ENCODE measurements at places on chromosomes 6 and 20.

DNA sequence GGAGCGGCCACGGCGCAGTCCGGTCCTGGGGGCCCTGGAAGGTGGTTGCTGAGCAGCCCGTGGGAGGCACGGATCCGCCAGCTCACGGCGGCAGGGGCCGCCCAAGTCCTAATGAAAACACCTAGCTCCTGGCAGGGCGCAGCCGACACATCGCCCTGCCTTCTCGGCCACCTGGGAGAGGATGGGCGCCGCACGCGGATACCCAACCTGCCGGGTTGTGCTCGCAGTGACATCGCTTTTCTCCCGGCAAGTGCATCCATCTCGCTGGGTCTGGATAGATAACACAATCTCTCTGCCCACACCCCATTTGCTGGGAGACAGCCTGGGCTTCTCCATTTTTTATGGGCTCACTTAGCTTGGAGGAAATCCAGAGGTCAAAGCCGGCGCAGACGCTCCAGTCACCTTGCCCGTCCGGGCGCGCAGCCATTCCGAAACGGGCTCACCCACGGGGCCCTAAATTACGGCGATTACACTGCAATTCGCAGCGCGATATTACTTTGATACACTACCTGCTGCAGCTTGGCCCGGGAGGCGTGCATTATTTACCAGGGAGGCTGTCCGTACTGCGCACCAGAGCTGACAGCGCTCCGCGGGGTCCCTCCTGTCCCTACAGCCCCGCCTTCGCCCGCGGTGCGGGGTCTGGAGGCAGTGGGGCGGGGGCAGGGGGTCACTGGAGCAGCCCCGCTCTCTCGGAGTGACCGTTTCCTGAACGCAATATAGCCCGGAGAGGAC, 36.2 kb upstream of the CCDC167 start:
- DNase-seq = no peak

- DNase-seq = no peak
These were observed 78.9 kb downstream of the SLX4IP start for GRCh38 chr20:10513931-10514575.

DNA sequence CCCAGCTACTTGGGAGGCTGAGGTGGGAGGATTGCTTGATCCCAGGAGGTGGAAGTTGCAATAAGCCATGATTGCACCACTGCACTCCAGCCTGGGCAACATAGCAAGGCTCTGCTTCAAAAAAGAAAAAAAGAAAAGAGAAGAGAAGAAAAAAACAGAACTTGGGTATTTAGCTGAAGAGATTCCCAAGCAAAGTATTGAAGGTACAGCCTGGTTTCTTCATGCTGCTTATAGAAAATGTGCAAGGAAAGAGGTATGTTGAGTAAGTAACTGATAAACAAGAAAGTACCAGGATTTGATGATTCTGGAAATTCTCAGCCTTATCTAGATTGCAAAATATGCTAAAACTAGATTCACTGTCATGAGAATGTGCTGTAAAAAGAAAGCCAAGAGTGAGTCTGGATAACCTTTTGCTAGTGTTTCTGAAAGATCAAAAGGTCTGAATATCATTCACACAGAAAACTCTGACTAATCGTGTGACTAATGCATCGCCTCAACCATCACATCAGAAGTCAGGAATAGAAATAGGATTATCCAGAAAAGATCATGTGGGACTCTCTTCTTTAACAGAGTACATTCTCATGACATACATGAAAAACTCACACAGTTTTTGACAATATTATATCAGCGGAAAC, 32.4 kb upstream of the NOP56 start:
- DNase-seq = peak; percentile 35

DNA sequence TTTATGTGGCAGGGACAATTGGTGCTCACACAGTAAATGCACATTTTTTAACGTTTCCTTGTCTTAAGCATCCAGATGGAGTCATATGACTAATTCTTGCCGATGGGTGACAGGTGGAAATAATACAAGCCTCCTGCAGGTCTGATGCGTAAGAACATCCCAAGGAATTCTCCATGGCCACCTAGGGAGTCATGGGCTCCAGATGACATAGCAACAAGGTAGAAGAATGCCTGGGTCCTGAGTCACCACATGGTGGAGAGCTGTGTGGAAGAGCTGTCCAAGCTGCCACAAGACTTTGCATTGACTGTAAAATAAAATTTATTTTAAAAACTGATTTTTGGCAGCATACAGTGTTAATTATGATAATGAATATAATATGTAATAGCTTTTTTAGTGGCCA, 77.0 kb upstream of the MAP3K7 start:
- DNase-seq = no peak

GRCh38 chr20:31406115-31406514, at the start of gene DEFB121:
Gene DEFB121, minus strand, starts transcription at chr20:31406215. Its CDS starts 63 bp downstream, at chr20:31406152.
- DNase-seq = no peak

GRCh38 chr6:52553158-52553557, 23.7 kb downstream of the TRAM2 start:
- DNase-seq = no peak

DNA sequence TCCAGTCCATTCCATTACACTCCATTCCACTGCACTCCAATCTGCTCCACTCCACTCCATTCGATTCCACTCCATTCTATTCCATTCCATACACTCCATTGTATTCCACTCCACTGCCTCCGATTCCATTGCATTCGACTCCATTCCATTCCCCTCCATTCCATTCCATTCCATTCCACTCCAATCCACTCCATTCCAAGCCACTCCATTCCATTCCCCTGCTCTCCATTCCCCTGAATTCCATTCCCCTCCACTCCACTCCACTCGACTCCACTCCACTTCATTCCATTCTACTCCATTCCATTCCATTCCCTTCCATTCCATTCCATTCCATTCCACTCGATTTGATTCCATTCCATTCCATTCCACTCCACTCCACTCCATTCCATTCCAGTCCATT, 25.7 kb upstream of the DEFB125 start:
- no peak for DNase-seq

DNA sequence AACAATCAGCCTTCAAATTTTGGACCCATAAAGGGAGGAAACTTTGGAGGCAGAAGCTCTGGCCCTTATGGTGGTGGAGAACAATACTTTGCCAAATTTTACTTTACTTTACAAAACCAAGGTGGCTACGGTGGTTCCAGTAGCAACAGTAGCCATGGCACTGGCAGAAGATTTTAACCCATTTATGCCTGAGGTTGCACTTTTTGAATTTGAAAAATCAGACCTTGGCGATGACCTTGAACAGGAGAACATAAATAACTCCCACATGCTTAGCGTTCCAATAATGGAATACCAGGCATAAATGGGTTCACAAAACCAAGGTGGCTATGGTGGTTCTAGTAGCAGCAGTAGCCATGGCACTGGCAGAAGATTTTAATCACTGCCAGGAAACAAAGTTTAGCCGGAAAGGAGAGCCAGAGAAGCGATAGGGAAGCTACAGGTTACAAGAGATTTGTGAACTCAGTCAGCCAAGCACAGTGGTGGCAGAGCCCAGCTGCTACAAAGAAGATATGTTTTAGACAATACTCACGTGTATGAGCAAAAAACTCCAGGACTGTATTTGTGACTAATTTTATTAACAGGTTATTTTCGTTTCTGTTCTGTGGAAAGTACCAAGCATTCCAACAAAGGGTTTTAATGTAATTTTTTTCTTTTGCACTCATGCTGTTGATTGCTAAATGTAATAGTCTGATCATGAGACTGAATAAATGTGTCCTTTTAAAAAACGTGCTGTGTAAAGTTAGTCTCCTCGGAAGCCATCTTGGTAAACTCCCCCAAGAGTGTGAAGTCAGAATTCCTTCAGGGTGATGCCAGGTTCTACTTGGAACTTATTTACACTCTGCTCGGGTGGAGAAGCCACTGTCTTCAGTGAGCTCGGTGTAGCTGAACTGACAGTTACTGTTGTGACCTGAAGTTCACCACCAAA, 6.7 kb downstream of the SFT2D1 start:
- DNase-seq = no peak

DNA sequence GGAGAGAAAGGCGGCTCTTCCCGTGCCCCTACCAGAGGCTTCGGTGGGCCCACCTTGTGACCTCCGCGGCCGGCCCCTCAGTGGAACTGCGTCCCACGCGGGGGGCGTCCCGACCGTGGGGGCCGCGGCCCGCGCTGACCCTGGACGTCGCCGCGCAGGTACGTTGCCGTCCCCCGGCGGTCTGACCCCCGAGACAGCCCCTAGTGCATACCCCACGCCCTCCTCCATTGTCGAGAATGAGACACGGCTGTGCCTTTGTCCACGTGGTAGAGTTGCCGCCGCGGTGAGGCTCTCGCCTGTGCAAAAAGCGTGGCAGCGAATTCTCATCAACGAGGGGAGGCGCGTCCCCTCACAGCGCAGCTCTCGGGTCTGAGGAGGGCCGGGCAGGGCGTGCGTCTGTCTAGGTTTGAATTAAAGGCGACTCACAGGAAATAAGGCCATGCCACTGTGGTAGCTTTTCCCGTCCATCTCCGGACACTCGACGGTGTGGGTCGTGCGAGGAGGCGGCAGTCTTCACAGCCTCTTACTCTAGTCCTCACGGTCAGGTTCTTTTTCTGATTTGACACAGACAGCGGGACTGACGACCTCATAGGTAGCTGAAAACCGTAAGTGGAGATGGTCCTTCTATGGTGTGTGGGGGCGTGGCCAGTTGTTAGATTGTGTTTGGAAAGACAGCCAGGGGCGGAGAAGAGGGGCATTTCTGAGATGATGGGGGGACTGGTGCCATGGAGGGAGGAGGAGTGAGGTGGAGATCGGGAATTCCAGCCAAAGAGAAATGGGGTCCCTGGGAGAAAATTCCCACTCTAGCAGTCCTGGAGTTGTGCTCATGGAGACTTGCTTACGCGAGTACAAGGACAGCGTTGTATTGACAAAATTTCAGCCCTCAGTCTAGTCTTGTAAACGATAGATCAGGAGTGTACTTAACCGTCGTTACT, 580 bp downstream of the NXT1 start:
- DNase-seq = peak; percentile 47

DNA sequence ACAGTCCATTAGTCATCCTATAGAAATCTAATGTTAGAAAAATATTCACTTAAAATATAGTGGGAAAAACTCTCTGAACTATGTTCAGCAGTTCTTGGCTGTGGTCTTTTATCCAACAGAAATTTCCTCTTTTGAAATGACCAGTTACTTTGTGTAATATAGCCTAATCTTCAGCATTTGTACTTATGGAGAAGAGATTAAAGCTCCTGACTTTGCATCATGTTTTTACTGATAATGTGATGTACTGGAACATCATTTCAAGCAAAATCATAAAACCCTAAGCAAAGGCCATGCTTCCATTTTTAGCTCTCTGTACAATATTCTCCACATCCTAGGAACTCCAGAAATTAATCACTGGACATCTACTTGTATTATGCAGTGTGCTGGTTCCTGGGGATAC, 430.8 kb upstream of the RUNX2 start:
- DNase-seq = no peak

DNA sequence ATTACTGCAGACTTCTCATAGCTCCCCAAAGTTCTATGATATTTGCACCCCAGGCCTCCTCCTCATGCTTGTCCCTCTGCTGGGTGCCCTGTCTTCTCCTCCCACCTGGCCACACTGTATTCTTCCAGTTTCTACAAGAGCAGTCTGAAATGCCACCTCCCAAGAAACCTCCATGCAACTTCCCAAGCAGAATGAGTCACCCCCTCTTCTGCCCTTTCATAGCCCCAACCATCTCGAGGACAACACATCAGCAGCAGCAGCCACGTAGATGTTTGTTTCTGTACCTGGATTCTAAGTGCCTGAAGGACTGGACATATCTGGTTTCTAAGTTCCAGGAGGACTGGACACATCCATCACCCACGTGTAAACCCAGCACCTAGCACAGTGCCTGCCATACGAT, 6.6 kb upstream of the ULBP2 start:
- no peak for DNase-seq

- DNase-seq = no peak
These were observed 108.7 kb downstream of the ERMARD start for GRCh38 chr6:169859978-169860703.

GRCh38 chr6:44535967-44536366, 148.5 kb downstream of the CDC5L start:
- no peak for DNase-seq

GRCh38 chr20:61694682-61695081, 371.0 kb downstream of the TAF4 start:
- DNase-seq = no peak

- DNase-seq = no peak
These were observed 7.2 kb upstream of the SLC35D3 start for GRCh38 chr6:136914947-136915346.

- DNase-seq = peak; percentile 65
These were observed 8.7 kb downstream of the TRIM38 start for GRCh38 chr6:25971187-25971821.

DNA sequence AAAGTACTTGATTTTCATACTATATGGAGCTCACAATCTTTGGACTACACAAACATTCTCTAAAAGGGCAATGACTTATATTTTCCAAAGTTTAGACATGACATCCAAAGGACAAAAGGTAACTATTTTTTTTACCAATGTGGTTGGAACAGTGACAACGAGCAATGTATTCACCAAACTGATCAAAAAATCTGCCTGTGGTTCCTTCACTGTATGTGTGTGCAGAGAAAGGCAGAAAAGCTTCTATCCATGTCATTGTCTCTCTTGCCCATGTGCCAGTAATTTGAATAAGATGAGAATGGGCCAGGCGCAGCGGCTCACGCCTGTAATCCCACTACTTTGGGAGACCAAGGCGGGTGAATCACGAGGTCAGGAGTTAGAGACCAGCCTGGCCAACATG, 25.5 kb downstream of the MCUR1 start:
- DNase-seq = no peak

GRCh38 chr20:57682184-57683101, 27.4 kb downstream of the PMEPA1 start:
- DNase-seq = no peak

DNA sequence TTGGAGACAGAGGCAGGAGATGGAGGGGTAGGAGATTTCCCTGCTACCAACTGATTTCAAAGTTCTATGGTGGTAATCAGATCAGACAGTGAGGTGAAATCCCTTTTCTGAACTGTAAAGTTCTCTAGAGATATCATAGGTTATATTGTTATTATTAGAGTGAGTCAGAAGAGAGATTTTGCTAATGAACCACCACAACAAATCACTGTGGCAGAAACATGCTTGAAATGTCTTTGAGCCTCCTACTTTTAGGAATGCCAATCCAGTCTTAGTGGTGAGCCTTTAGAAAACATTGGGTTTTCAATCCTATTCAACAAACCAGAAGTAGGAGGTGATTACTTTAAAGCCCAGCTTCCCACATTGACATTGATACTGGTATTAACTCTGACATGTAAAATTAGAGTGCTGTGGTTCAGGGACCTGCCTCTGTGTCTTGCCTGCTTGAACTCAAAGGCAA, 136.7 kb upstream of the CNR1 start:
- DNase-seq = no peak

GRCh38 chr6:137095651-137096238, 51.0 kb upstream of the IL20RA start:
- no peak for DNase-seq

Measured in SK-MEL-5 (cell line).